ENCODE measurements at places on chromosomes 1 and 21. TPM values are rescaled to one million over a fixed set of nuclear protein-coding genes. Genes with fewer than 3 reads are reported as not detected.

- no peaks in the 10 kb centered on the region for H3K36me3 ChIP-seq
- H3K4me3 ChIP-seq, result no peak overlapping the region
- H3K4me1 ChIP-seq, result no peaks in the 10 kb centered on the region
- no peak overlapping the region for H3K27ac ChIP-seq
Observed at GRCh38 chr21:28485301-28486022, 507.2 kb downstream of the LTN1 start.

DNA sequence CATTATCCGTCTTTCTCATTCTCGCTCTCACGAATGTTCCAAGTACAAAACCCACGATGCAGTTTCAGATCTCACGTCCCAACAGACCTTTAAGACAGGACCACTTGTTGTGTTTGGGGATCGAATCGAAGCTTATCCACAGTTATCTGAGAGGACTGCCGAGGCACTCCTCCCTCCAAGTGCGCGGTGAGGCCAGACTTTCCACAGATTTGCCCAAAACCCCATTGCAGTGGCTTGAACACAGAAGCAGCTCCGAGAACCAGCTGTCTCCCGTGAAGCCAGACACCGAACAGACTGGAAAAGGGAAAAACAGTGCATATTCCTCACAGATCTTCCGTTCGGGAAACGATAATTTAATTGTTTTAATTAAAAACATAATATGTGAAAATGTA lies 46.5 kb upstream of the COL6A2 start:
- H3K27me3 ChIP-seq, result peaks cover 11% of the 10 kb centered on the region
- H3K4me3 ChIP-seq, result no peak overlapping the region
- no peak overlapping the region for H3K27ac ChIP-seq

- no peaks in the 10 kb centered on the region for H3K4me1 ChIP-seq
- H3K4me3 ChIP-seq, result no peak overlapping the region
- no peaks in the 10 kb centered on the region for H3K36me3 ChIP-seq
Observed at GRCh38 chr1:199010492-199010891, 371.7 kb downstream of the PTPRC start.

DNA sequence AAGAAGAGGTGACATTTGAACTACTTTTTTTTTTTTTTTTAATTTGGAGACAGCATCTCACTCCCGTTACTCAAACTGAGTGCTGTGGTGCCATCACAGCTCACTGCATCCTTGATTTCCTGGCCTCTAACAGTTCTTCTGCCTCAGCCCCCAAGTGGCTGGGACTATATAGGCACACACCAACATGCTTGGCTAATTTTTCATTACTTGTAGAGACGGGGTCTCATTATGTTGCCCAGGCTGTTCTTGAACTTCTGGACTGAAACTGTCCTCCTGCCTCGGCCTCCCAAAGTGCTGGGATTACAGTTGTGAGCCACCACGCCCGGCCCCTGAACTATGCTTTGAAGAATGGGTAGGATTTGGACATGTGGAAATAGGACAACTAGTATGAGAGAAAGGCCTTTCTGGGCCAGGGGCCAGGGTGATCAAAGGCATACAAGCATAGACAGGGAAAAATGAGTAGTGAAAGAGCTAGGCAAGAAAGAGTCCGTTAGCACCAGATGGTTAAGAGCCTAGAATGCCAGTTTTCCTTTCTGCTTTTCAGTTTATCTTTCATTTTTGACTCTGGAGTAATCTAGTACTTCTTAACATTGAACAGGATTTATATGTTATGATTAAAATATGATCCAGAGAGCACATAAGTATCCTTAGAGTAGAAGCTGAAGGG lies 6.3 kb downstream of the RABGAP1L start:
- peaks cover 3% of the 10 kb centered on the region for H3K4me1 ChIP-seq
- H3K27me3 ChIP-seq, result no peaks in the 10 kb centered on the region
- no peak overlapping the region for H3K4me3 ChIP-seq
- DNase-seq, result no peak

DNA sequence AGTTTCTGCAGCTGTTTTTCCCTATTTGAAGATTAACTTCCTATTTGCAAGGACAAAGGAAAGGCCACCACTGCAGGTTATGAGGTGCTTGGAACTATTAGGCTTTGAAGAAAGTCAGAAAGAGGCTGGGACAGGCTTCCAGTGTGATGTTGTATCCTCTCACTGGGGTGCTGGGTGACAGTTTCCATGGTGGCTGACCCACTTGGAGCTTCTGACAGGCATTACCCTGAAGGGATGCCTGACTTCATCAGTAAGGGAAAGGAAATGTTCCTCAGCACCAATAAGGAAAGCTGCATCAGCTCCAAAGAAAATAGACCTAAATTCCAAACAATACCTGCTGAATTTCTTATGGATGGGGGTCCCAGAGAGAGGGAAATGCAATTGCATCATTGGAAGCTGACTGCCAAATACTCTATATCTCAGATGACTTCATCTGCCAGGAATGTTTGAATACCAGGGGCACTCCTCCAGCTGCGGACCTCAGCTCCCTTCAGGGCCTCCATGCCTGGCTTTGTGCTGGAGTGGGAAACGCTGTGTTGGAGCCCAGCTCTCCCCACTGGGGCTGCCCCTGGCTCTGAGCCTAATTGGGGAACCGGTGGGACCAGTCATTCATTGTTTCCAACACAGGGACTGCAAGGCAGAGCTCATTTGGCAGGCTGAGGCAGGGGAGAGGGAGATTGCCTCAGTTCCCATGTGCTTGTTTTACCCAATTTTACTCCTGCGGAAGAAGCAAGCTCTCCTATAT lies 76.6 kb downstream of the RGL1 start:
- DNase-seq, result peak; percentile 38
- no peaks in the 10 kb centered on the region for H3K36me3 ChIP-seq
- H3K4me1 ChIP-seq, result peaks cover 18% of the 10 kb centered on the region
- no peak overlapping the region for H3K4me3 ChIP-seq
- no peak overlapping the region for H3K27ac ChIP-seq

- H3K4me1 ChIP-seq, result no peaks in the 10 kb centered on the region
- H3K27me3 ChIP-seq, result no peaks in the 10 kb centered on the region
- no peak overlapping the region for H3K27ac ChIP-seq
- no peak for DNase-seq
- no peaks in the 10 kb centered on the region for H3K36me3 ChIP-seq
- H3K4me3 ChIP-seq, result no peak overlapping the region
Observed at GRCh38 chr1:70071601-70072000, 133.8 kb downstream of the LRRC40 start.

GRCh38 chr1:40404670-40405462 lies 31.3 kb downstream of the SMAP2 start:
- peak; percentile 38 for DNase-seq
- no peaks in the 10 kb centered on the region for H3K27me3 ChIP-seq
- no peak overlapping the region for H3K4me3 ChIP-seq
- H3K4me1 ChIP-seq, result no peaks in the 10 kb centered on the region

DNA sequence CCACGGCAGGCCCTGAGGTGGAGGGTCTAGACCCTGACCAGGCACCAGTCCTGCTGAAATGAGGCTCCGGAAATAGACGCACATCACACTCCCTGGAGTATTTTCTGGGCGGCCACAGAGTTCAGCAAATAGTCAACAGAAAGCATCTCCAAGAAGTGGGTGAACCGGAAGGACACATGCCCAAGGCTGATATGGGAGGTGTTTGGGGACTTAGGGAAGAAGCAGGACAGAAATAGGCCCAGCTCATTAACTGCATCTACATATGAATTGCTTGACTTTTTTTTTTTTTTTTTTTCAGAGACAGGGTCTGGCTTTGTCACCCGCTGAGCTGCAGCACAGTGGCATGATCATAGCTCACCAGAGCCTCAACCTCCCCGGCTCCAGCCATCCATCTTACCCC lies 36.5 kb upstream of the GPR157 start:
- no peak for DNase-seq
- H3K4me3 ChIP-seq, result no peak overlapping the region
- H3K27me3 ChIP-seq, result no peaks in the 10 kb centered on the region
- H3K27ac ChIP-seq, result no peak overlapping the region
- no peaks in the 10 kb centered on the region for H3K36me3 ChIP-seq
- H3K4me1 ChIP-seq, result peaks cover 24% of the 10 kb centered on the region

- H3K4me1 ChIP-seq, result peaks cover 29% of the 10 kb centered on the region
- H3K27ac ChIP-seq, result no peak overlapping the region
- H3K27me3 ChIP-seq, result peaks cover 6% of the 10 kb centered on the region
- no peak overlapping the region for H3K4me3 ChIP-seq
- no peak for DNase-seq
Observed at GRCh38 chr1:115475901-115476300, 137.9 kb upstream of the NGF start.

GRCh38 chr1:52842643-52843310 lies at the start of gene ZYG11A:
Gene ZYG11A (plus strand): TSS chr1:52842760. CDS start chr1:52842884, 124 bp downstream.
- H3K36me3 ChIP-seq, result no peaks in the 10 kb centered on the region
- peak within 1 kb of the TSS; percentile 62 for H3K4me3 ChIP-seq
- no peak for DNase-seq
- H3K4me1 ChIP-seq, result no peaks in the 10 kb centered on the region

GRCh38 chr1:208821939-208822338 lies 577.8 kb upstream of the PLXNA2 start:
- no peaks in the 10 kb centered on the region for H3K4me1 ChIP-seq
- DNase-seq, result no peak
- H3K36me3 ChIP-seq, result no peaks in the 10 kb centered on the region
- no peak overlapping the region for H3K27ac ChIP-seq
- no peaks in the 10 kb centered on the region for H3K27me3 ChIP-seq
- H3K4me3 ChIP-seq, result no peak overlapping the region

GRCh38 chr21:39661740-39662139 lies 49.0 kb downstream of the B3GALT5 start:
- H3K4me3 ChIP-seq, result no peak overlapping the region
- no peak overlapping the region for H3K27ac ChIP-seq
- no peaks in the 10 kb centered on the region for H3K4me1 ChIP-seq

GRCh38 chr21:43306911-43307676 lies 119.8 kb downstream of the SIK1 start:
- no peaks in the 10 kb centered on the region for H3K27me3 ChIP-seq
- H3K4me1 ChIP-seq, result peaks cover 34% of the 10 kb centered on the region
- no peaks in the 10 kb centered on the region for H3K36me3 ChIP-seq

GRCh38 chr1:196590959-196591358 lies 17.3 kb downstream of the KCNT2 start:
- H3K36me3 ChIP-seq, result no peaks in the 10 kb centered on the region
- H3K4me1 ChIP-seq, result no peaks in the 10 kb centered on the region
- no peak for DNase-seq

DNA sequence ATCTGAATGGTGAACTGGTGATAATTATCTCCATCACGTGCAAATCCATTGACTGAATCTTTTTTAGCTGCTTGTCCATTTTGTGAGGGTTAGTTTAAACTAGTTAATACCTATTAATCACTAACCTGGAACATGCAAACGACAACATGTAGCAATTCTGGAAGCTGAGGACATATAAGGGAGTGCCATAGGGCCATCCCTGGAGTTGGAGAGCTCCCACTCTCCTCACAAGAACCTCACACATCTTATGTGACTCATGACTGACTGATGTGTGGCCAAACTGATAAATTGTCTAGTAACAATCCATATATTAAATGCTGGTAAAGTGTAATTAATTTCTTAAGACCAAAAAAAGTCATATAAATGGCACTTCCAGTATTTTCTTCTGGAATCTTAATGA lies 62.9 kb upstream of the HOOK1 start:
- H3K27ac ChIP-seq, result no peak overlapping the region
- DNase-seq, result no peak
- no peaks in the 10 kb centered on the region for H3K27me3 ChIP-seq
- H3K4me3 ChIP-seq, result no peak overlapping the region
- H3K4me1 ChIP-seq, result peaks cover 18% of the 10 kb centered on the region
- no peaks in the 10 kb centered on the region for H3K36me3 ChIP-seq

- H3K4me3 ChIP-seq, result no peak overlapping the region
- no peak for DNase-seq
- H3K36me3 ChIP-seq, result no peaks in the 10 kb centered on the region
- no peaks in the 10 kb centered on the region for H3K27me3 ChIP-seq
Observed at GRCh38 chr21:39641827-39642450, 29.2 kb downstream of the B3GALT5 start.

The INAVA gene
- polyA plus RNA-seq, result 18.7 TPM

The BNIPL gene
- polyA plus RNA-seq, result 25.8 TPM

The NBPF6 gene
- not detected for polyA plus RNA-seq

The APCS gene
- not detected for polyA plus RNA-seq

The PYHIN1 gene
- 0.14 TPM for polyA plus RNA-seq

Measured in keratinocyte (primary cell).